ENCODE measurements at places on chromosomes 12 and 14.

- DNase-seq: no peak
These were observed 50.1 kb downstream of the FERMT2 start for GRCh38 chr14:52900731-52901130.

GRCh38 chr14:105411985-105412770 is 7.4 kb upstream of the MTA1 start:
- DNase-seq: no peak

- no peak for DNase-seq
These were observed 161.6 kb downstream of the PLCZ1 start for GRCh38 chr12:18576104-18576626.

- DNase-seq: no peak
These were observed 16.2 kb upstream of the DICER1 start for GRCh38 chr14:95173518-95173917.

- no peak for DNase-seq
These were observed 144.8 kb downstream of the KCNA5 start for GRCh38 chr12:5188472-5188871.

DNA sequence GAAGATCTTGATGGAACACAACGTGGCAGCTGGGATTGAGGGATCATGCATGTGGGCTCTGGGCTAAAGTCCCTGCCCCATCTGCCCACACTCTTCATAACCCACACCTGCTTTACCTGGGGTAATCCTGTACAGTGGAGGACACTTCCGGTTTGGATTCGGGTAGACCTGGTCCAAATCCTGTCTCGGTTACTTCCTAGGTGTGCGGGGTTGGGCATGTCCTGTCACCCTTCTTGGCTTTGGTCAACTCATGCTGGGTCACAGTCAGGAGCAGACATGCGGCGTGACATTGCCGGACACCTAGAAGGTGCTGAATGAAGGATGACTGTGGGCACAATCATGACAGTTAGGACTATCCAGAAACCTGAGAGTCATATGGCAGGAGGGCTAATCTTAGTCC is 30.7 kb upstream of the WSCD2 start:
- DNase-seq: no peak

Measured in stimulated activated CD8-positive, alpha-beta memory T cell treated with anti-CD3 and anti-CD28 coated beads, Interleukin-15, amount 100 ng/mL, for 48 hours (primary cell).